ENCODE measurements at places on chromosomes 7 and 10.

DNA sequence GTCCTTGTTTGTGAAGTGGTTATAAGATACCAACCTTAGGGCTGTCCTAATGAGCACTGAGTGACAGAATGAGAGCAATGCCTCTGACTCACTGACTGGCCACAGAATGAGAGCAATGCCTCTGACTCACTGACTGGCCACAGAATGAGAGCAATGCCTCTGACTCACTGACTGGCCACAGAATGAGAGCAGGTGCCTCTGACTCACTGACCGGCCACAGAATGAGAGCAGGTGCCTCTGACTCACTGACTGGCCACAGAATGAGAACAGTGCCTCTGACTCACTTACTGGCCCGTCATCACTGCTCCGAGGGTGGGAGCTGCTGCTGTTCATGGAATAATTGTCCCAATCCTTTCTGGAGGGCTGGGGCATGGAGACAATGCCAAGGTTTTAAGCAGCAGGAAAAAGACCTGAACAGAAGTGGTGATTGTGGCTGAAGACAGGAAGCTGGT is 265.2 kb upstream of the PPP2R2D start:
- DNase-seq, result no peak

- DNase-seq, result no peak
Measured at GRCh38 chr10:110006358-110007160, 1.2 kb upstream of the ADD3 start.

DNA sequence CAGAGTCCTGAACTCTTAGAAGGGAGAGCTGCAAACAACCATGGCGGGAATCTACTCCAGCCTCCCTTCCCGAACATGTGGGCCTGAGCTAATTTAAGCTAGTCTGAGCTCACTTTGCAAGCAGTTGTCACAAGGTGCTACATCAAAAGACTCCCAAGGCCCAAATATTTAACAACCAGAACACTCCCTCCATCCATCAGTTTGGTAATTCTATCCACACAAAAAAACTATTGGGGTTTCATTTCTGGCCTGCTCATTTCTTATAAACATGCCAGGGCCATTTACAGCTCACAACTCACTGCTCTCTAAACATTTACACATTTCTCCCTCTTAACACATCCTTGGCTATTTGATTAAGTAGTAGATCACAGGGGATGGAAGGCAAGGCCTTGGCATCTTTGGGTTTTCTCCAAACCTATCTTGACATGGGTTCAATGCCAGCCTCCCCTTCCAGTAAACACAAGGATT is 263.4 kb downstream of the KCNMA1 start:
- no peak for DNase-seq

GRCh38 chr10:21203473-21204107 is 306.5 kb upstream of the NEBL start:
- DNase-seq, result no peak

- DNase-seq, result no peak
Measured at GRCh38 chr7:99375070-99375807, 709 bp downstream of the ARPC1B start.

- no peak for DNase-seq
Measured at GRCh38 chr7:130566168-130566897, 74.4 kb downstream of the MEST start.

DNA sequence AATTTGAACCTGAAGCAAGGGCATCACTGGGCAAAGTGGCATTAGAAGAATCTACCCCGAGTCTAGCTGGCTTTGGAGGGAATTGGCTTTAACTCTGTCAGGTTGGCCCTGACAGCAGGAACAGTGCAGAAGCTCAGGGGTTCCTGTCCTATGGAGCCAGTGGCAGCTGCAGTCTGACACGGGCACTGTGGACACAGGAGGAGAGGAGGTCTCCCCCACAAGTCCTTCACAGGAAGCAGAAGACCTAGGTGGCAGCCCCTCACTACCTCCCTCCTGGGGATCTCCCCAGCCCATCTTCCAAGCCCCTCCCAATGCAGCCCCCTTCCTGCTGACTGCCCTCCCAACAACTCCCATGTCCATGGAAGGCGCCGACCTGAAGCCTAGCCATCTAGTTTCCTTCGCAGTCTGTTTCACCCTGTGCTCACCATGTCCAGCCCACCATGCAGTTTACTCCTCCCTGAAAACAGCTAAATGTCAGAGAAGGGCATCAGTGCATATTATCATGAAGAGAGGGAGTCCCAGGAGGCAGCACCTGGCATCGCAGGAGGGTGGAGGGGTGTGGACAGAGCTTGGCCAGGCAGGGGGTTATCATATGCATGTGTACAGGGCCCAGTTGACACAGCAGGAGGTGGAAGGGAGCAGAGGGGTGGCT is 17.9 kb upstream of the GDF10 start:
- DNase-seq, result no peak

GRCh38 chr7:147423875-147424274 is 1166.7 kb upstream of the C7orf33 start:
- no peak for DNase-seq

- DNase-seq, result peak; percentile 12
Measured at GRCh38 chr10:75708060-75708459, 276.6 kb downstream of the LRMDA start.

DNA sequence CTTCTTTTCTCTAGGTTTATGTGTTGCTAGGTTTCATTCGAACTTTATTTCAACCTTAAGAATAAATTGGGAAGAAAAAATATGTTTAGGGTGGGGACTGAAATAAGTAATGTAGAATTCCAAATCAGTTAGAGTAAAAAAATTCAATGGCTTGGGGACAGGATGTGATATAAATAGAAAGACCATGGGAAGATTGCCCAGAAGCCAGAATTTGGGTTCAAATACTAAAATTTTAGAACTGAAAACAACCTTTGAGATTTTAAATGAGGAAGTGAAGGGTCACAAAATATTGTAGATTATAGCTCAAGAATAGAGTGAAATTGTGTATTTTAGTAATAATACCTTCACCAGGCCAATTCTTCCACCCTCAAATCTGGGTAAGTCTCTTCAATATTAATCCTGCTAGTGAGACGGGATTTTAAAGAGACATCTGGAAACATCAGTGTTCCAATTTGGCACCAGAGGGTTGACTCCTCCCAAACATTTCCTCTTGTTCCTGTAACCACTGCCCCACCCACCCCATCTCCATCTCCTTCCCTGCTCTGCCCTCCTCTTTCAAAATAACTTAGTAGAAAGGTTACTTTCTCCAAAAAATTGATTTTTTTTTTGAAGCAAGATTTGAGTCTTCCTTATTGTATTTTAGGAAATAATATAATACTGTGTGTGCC is 51.3 kb upstream of the FAM3C start:
- no peak for DNase-seq

- no peak for DNase-seq
Measured at GRCh38 chr7:93547716-93548115, 26.8 kb downstream of the CALCR start.

- DNase-seq, result no peak
Measured at GRCh38 chr7:122803323-122803722, 82.9 kb downstream of the CADPS2 start.

DNA sequence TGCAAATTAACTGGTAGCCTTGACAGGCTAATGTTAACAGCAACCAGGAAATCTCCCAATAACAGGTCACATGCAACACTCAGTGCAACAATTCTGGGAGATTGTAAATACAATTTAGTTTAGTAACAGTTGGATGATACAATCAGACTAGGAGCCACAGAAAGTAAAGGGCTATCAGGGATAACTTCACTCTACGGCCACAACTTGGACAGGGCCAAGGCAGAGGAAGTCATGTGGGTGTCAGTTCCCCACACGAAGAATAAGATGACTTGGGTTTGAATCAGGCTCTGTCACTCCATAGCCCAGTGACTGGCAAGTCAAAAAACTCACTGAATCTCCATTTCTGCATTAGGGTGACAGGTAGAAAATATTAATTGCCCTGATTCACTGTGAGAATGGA is 217.3 kb upstream of the CCDC6 start:
- DNase-seq, result no peak

GRCh38 chr7:99893280-99893679 is 16.4 kb upstream of the OR2AE1 start:
- DNase-seq, result no peak

DNA sequence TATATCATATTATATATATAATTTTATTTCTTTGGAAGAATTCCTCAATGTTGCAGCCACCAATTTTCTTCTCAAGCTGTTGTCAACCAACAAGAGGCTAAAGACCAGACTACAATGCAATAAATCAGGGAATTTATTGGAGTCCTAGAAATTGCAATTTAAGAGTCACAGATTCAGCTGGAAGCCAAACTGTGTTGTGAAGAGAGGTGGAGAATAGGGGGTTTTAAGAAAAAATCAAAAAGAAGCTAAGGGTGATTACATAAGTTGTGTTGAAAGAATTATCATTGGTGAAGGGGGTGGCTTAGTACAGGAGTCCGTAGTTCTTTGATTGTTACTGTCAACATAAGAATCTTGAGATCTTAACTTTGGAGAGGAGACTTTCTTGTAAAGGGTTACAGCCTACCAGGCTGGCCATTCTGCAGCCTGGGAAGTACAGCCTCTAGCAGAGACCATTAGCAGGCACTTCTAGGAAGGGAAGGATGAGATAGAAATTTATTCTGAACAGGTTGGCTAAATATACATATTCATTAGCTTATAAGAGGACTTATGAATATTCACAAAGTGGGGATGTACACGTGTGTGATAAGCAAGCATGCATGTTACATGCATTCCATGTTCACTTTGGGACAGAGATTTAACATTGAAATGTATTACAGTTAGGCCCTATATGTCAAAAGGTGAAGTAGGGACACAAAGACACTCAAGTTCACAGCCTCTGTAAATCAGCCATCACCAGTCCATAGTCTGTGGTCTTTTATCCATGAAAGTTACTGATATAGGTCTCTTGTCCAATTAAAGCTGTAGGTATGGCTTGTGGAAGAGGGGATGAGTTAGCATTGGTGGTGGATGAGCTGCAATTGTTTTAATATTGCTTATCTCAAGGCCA is 8.3 kb upstream of the TMEM168 start:
- DNase-seq, result no peak

DNA sequence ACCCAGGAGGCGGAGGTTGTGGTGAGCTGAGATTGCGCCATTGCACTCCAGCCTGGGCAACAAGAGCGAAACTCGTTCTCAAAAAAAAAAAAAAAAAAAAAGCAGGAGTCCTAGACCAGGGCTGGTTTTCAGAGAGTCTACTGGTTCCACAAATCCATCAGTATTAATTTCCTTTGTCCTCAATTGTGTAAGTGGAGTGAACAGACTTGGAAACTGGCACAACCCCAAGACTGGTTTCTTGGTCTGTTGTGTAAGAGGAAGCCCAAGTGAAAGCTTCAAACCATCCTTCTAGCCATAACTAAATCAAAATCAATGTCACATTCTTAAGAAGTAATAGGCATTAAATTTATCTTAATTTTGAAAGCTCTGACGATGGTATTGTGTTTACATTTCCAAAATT is 213.6 kb downstream of the DGKI start:
- DNase-seq, result no peak

GRCh38 chr7:155371884-155372781 is 74.5 kb downstream of the INSIG1 start:
- no peak for DNase-seq

DNA sequence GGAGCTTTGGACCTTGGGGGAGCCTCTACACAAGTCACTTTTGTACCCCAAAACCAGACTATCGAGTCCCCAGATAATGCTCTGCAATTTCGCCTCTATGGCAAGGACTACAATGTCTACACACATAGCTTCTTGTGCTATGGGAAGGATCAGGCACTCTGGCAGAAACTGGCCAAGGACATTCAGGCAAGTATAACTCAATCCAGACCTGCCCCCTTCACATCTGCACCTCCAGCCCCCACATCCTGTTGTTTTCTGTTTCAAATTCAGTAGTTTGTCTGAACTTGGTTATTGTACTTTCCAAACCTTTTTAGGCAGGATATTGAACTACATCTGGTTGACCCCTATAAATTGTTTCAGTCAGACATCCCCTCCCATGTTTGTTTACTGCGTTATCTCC is 62.4 kb upstream of the CC2D2B start:
- DNase-seq, result no peak

GRCh38 chr7:39678930-39679709 is 55.7 kb downstream of the RALA start:
- no peak for DNase-seq

DNA sequence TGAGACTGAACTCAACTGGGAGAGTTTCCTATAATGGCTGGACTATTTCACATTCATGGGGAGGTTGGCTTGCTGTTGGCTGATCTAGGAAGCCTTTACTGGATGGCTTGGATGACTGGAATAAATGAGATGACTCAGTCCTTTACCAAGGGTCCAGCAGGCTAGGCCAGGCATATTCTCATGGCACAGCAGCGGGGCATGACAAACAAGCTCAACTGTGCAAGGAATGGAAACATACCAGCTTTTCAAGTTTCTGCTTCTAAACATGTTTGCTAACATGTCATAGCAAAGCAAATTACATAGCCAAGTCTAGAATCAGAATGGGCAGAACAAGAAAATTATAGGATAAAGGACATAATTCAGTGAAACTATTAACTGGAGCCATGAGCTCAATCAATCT is 46.8 kb upstream of the CRTAC1 start:
- DNase-seq, result no peak

GRCh38 chr7:94472608-94473007 is 37.0 kb upstream of the CASD1 start:
- DNase-seq, result no peak

GRCh38 chr10:101438881-101439391 is 85.0 kb downstream of the BTRC start:
- DNase-seq, result no peak

- no peak for DNase-seq
Measured at GRCh38 chr10:92712016-92712889, 22.5 kb downstream of the HHEX start.

DNA sequence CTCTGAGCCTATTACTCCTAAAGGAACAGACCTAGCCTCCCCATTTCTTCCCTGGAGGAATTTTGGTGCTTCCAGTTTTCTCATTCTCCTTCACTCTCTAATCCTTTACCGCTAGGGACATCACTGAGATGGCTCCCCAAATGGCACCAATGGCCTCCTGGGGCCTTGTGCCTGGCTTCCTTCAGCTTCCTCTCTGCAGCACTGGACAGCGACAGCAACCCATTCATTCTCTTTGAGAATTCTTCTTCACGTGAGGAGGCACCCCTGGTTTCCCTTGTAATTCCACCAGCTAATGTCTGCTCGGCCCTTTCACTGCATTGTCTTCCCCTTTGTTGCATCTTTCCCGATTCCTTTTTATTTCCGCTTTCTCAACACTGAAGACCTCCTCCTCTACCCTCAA is 24.6 kb upstream of the KDM7A start:
- no peak for DNase-seq

DNA sequence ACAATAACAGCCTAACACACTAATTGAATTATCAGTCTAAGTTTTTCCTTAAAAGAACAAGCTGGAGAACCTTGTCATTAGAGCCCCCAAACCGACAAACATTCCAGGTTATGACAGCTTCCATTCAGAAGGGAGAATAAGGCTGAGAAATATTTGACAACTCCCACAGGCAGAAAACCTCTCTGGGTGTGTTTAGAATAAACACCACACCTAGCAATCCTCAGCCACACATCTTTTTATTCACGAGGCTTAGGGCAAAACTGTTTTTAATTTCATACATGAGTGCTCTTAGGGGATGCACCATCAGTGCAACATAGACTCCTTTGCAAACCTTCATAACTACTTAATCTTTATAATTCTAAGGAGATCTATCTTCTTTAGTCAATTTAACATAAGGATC is 24.2 kb downstream of the STN1 start:
- DNase-seq, result no peak

All from NCI-H187 treated with DMSO at 0.1 percent for 48 hours (cell line).